Retinal pigment epithelial cell (primary cell): ENCODE measurements at places on chromosomes 16 and 17.

DNA sequence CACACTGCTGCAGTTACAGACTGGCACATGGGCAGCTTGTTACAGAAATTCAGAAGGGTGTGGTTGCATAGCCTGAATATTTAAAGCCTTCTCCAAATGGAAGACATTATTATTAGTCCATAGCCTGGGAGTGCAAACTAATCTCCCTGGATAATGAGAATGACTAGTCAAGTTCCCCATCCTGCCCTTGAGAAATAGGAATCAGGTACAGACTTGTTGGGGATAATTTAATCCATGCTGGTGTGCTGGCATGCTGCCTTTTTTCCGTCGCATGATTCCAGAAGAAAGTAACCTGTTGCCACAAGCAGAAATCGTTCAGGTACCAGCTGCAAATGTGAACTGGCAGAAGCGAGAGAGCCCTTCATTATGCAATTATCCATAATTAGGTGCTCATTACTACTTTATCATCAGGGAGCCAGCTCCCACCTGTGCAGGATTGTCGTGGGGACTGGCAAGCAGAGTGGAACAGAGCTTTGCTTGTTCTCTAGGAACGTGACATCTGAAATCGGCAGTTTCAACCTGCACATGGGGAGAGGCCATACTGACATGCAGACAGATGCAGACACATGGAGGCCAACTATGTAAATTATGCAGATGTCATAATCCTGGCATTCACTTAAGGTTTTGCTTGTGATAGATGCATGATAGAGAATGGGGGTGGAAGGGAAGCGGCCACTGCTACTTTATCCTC is 419.4 kb downstream of the PMP22 start:
- DNase-seq: peak; percentile 35

- no peak for DNase-seq
These were observed 2.8 kb upstream of the PRKAR1A start for GRCh38 chr17:68509141-68510057.

DNA sequence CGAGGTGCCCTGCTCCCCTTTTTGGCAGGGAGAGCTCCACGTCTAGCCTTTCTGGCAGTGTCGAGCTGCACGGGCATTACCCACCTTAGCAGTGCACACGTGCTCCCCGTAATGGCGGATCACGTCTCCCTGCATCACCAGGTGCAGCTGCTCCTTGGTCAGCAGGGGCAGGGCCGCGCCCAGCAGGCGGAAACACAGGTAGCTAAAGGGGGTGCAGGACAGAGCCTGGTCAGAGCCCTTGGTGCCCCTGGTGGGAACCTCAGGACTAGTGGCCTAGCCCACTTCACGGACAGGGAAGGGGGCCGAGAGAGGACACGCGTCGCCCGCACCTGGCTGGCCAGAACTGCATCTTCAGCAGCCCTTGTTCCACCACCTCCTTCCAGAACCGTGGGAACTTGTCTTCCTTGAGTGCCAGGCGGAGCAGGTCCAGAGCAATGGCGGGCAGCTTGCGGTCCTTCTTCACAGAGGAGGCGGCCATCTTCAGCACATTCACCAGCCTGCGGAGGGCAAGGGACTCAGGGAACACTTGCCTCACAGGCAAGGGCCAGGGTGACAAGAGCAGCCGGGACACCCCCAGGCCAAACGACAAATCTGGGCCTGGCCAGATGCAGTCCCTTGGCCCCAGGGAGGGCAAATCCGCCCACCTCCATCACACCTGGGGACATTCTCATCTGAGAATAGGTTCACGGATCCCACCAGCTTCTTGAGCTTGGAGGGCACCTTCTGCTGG is 3.2 kb downstream of the MYBBP1A start:
- DNase-seq: no peak

DNA sequence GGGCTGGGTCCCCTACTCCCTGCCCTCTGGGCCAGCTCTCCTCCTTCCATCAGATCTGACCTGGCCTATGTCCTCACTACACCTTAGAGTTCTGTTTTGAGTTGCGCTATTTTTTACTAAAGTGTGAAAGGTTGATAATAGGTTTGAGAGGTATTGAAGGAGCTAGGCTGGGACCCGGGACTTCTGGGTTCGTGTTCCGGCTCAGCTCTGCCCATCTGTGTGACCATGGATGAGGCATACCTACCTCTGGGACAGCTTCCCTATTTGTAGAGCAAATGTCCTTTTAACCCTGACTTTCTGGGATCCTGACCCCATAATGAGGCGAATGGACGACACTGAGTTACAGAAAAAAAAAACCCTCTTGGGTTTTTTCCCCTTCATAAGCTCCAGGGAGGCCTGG is 36.0 kb downstream of the IL21R start:
- DNase-seq: no peak

DNA sequence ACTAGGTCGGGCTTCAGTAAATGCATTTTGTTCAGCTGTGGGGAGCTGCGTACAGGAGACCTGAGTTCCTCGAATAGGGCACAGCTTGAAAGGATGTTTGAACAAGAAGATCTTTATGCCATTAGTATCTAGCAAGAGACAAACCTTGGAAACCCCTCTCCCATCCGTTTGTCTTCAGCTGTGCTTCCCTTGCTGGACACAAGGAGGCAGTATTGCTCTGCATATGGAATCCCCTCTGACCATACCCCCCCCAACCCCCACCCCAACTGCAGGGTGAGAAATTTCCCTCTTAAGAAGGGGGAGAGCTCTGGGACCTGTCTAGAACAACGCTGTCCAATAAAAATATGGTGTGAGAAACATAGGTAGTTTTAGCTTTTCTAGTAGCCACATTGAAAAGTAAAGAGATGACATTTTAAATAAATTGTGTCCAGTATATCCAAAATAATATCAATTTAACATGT is 1.6 kb downstream of the MRM1 start:
- no peak for DNase-seq

DNA sequence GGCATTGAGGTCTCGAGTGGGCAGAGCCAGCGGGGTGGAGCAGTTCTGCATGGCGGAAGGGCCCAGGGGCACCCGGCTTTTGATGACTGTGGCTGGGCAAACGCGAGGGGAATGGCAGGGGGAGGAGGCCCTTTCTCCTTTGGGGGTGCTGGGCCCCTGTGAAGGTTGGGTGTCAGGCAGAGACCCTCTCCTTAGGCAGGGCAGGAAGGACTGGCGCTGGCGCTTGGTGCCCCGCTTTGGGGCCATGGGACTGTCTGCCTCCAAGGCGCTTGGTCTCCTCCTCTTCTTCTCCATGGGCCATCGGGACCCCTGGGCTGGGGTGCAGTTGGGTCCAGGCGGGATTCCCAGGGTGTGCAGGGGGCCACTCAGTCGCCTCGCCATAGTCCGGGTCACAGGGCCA is 12.8 kb upstream of the GFAP start:
- DNase-seq: no peak

DNA sequence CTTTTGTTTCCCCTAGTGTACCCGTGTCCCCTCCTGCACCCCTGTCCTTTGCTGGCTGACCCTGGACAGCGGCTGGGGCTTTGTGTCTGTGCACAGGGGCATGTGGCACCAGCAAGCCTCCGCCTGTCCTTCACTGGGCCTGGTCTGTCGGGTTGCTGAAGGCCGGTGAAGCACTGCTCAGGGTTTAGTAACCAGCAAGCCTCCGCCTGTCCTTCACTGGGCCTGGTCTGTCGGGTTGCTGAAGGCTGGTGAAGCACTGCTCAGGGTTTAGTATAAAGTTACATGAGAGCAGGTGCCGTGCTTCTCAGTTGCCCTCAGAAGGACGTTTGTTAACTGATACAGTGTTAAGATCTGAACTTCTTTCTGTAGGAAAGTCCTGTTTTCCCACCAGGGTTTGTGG is 33.8 kb downstream of the DEF8 start:
- DNase-seq: no peak

DNA sequence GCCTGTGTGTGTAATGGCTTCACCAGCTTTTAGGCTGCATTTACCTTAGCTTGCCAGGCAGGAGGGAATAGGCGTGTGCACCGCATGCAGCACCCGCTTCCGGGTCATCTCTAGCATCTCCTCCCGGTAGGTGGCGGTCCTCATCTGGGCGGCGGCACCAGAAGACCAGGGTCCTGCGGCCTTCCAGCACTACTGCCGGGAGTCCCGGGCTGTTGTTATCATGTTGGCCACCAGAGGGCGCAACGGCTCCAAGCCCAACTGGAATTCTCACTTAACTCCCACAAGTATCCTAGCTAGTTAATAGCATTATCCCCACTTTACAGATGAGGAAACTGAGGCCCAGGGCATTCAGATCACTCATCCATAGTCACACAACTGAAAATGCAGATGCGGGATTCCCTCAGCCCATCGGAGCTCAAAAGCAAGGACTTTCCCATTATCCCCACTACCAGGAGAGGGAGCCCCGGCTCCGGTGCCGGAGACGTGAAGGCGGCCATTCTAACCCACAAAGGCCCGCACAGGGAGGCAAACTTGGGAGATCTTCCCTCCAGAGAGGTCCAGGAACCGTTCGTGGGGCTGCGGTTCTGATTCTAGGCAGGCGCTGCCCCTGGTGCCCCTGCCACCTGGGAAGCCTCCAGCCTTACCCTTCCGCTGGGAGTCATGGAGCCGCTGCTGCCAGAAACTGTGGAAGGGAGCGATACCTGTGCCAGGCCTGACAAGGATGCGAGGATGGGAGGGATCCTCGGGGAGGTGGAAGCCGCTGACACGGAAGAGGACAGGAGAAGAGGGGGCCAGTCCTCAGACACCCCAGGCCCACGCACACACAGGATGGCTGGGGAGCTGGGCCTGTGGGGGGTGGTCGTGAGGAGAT is 23.9 kb downstream of the LGALS9 start:
- DNase-seq: peak; percentile 9
